ENCODE measurements at places on chromosomes 13 and 19. TPM values are rescaled to one million over a fixed set of nuclear protein-coding genes. Genes with fewer than 3 reads are reported as not detected.

GRCh38 chr19:38867171-38867780 is 10.8 kb downstream of the RINL start:
- DNase-seq = no peak

GRCh38 chr19:49581007-49581508 is at the start of gene PRRG2:
TSS of gene PRRG2 (plus strand) at chr19:49581316. CDS start at chr19:49583220, 1,904 bp downstream.
- DNase-seq = no peak

DNA sequence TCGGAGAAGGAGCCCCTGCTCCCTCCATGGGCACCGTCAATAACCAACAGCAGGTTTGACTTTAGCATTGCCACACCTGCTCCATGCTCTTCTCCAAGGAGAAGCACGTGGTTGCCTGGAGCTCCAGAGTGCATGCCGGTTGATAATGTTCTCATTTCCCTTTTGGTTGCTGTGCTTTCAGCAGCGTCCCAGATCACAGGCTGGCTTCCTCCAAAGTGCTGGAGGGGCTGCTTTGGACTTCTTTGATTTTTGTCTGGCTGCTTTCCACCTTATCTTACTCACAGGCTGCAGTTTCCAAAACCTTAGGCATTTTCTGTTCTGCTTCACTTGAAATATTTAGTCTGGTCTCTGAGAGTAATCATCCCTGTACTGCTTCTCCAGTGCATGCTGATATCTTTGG is 123.8 kb upstream of the IRS2 start:
- DNase-seq = no peak

- no peak for DNase-seq
Measured at GRCh38 chr19:58466089-58466759, 656 bp upstream of the ZNF324 start.

- DNase-seq = peak; percentile 75
Measured at GRCh38 chr19:17784201-17785008, 10.5 kb upstream of the B3GNT3 start.

DNA sequence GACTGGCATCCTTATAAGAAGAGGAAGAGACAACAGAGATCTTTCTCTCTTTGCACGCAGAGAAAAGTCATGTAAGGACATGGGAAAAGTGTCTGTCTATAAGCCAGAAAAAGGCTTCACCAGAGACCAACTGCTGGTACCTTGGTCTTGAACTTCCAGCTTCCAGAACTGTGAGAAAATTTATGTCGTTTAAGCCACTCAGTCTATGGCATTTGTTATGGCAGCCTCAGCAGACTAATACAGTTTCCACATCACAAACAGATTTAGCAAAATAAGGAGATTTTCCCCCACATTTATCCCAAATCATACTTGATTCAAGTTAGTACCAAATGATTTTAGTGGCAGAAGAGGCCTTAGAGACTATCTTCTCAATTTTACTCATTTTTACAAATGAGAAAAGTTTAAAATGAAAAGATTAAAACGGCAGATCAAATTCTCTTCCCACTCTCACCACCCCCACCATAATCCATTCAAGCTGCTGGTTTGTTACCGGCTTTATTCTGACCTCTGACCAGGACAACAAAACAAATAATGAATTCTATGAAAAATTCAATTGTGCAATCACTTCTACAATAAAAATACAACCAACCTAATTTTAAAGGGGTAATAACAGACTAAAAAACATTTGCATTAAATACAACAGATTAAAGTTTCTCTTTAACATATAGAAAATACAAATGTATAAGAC is 316.3 kb downstream of the TBC1D4 start:
- DNase-seq = no peak

DNA sequence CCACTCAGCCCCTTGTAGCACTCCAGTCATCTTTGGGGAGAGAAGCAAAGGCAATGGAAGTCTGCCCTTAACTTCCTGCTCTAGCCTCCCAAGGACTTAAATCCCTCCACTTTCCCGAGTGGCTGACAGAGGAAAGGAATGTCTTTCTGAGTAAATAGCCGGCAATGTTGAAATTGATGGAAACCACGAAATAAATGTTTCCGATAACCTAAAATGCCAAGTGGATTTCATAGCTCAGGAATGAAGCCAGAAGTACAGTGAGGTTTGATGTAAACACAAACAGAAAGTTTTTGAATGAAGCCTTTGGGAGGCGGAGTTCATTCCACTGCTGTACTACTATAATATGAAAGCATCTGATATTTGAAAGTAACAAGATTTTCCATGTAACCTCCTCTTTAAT is 14.0 kb upstream of the TBC1D4 start:
- DNase-seq = no peak

- DNase-seq = no peak
Measured at GRCh38 chr19:31171936-31172335, 177.3 kb downstream of the TSHZ3 start.

DNA sequence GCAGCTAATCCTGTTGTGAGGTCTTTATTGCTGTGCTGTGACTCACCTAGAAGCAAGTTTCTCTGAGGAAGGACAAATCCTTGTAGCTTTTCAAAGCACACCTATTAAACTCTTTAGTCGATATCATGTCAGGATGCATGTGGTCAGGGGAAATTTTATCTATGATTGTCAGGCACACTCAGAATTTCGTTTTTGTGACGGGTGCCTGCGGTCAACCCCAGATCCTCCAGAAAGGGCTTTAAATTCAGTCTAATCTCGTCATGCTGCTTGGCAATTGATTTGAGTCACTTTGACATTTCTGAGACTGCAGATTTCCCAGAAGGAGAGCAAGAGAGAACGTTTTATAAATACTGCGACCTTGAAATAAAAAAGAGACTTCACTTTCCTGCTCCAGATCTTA is 316.9 kb downstream of the FGF9 start:
- DNase-seq = no peak

DNA sequence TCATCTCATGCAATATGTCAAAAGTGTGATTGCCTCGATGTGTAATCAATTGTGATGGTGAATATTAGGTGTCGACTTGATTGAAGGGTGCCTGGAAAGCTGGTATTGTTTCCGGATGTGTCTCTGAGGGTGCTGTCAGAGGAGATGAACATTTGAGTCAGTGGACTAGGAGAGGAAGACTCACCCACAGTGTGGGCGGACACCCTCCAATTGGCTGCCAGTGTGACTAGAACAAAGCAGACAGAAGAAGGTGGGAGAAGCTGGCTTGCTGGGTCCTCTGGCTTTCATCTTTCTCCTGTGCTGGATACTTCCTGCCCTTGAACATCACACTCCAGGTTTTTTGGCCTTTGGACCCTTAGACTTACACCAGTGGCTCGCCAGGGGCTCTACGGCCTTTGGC is 15.5 kb upstream of the CABP5 start:
- no peak for DNase-seq

- DNase-seq = no peak
Measured at GRCh38 chr19:53906211-53907192, 2.6 kb upstream of the CACNG7 start.

DNA sequence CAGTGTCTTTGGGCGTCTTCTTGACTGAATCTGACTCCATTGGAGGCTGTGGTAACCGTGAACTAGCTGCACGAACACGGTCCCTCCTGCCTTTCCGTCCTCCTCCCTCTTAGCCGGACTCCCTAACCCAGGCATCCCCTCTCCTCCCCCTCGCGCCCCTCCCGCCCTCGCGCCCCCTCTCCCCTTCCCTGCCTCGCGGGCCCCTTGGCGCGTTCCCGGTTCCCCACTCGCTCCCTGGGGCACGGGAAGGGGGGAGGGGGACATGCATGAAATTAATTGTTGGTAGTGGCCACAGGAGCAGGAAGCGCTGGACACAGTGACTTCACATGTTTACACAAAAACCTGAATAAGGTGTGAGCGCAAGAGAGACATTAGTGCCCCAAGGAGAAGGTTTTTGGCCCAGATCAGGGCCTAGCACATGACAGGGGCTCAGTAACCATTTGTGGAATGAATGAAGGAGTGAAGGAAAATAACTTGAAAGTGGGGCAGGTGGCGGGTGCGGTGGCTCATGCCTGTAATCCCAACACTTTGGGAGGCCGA is 279 bp downstream of the DMRTC2 start:
- DNase-seq = no peak

DNA sequence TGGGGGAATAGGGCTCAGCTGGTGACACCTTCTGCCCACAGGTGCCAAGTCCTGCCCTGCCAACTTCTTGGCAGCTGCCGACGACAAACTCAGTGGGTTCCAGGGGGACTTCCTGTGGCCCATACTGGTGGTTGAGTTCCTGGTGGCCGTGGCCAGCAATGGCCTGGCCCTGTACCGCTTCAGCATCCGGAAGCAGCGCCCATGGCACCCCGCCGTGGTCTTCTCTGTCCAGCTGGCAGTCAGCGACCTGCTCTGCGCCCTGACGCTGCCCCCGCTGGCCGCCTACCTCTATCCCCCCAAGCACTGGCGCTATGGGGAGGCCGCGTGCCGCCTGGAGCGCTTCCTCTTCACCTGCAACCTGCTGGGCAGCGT is 2.1 kb downstream of the P2RY11 start:
- no peak for DNase-seq

BRME1 gene
- total RNA-seq = 3.5 TPM

ZNF579 gene
- 23.9 TPM for total RNA-seq

PSG6 gene
- not detected for total RNA-seq

PEG3 gene
- not detected for total RNA-seq
